ENCODE measurements at places on chromosomes 6 and 20. TPM values are rescaled to one million over a fixed set of nuclear protein-coding genes. Genes with fewer than 3 reads are reported as not detected.
A peak's percentile ranks its signal among the peaks of the same experiment; 100 is the strongest.

Gene FAM8A1
- 23.6 TPM for total RNA-seq

Gene C2
- 7.8 TPM for total RNA-seq

Gene WFDC5
- not detected for total RNA-seq

Gene HTR1E
- not detected for total RNA-seq

Gene NKX2-2
- 1.6 TPM for total RNA-seq

Gene SLCO4A1
- total RNA-seq, result 42.9 TPM

Gene TRERF1
- 3.8 TPM for total RNA-seq

Gene CD93
- total RNA-seq, result 20.3 TPM

Gene GGT7
- total RNA-seq, result 17.8 TPM

Gene NOP56
- 66.3 TPM for total RNA-seq

Gene DAAM2
- total RNA-seq, result 6.9 TPM

Gene EYA4
- total RNA-seq, result not detected

DNA sequence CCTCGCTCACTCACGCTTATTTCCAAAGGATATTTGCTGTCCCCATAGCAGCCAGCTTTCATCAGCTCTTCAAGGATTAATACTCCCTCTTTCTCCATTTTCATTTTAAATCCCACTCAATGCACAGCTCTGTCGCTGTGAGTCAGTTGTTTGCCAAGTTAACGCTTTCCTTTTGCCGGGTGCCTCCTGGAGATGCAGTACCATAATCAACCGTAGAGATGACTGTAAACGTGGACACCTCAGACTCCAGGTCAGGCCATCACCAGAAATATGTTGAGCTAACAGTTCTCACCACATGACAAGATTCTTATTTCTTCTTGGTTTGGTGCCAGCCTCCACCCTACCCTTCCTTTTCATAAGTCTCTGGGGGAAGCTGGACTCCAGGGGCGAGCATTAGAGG lies 66.6 kb upstream of the TAB2 start:
- H3K27me3 ChIP-seq, result no peaks in the 10 kb centered on the region
- no peak overlapping the region for H3K4me3 ChIP-seq
- no peak for DNase-seq

DNA sequence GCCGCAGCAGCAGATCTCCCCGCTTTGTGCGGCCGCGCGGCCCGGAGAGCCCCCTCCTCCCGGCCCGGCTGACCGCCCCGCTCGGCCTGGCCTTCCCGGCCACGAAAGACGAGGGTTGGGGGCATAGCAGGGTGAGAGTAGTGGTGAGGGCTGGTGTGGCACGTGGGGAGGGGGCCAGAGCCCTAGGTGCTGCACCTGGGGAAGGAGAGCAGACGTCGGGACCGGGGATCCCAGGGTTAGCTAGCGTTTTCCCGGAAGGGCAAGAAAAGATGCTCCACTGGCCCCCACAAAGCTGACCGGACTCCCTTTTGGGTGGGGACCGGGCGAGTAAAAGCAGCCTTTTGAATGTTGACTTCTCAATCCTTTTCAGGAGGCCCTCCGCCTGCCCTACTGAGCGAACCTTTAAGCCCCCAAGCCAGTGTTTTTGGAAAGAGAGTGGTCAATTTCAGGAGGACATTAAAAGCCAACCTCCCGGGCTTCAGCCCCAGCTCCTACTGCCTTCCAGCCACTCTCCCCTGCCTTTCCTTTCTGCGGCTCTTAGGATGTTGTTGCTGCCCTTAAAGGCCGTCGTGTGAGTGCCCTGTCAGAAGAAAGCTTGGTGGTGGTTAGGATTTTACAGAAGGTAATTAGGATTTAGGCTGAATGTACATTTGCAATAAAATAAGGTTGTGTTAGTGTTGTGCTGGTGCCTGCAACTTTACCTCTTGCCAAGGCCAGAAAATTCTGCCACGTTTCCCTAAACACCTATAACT lies 648 bp upstream of the BACH2 start:
- H3K36me3 ChIP-seq, result no peaks in the 10 kb centered on the region
- H3K27me3 ChIP-seq, result peaks cover 34% of the 10 kb centered on the region
- no peak for DNase-seq
- peak overlapping the region; percentile 53 for H3K27ac ChIP-seq

DNA sequence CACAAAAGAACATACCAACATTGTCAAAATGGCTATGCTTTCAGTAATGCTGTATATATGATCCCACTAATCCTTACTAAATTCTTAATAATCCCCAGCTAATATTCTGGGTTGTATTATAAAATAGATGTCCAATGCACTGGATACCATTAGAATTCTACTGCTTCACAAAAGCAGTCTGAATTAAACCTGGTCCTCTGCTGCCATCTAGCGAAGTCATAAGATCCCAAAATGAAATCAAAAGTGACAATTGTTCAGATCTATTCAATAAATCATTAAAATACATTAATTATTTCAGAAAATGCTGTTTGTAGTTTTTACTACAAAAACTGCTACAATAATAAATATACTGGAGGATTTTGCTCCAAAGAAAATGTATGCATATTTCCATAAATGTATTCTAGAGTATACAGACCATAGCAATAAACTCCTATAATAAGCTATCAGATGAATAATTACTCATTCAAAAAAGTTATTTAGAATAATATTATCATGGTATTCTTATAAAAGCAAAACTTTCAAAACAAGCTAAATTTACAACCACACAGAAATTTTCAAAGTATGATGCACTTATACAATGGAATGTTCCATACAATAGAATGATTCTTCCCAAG lies 92.6 kb downstream of the RNGTT start:
- H3K27ac ChIP-seq, result no peak overlapping the region
- H3K4me1 ChIP-seq, result no peaks in the 10 kb centered on the region
- H3K36me3 ChIP-seq, result no peaks in the 10 kb centered on the region
- H3K4me3 ChIP-seq, result no peak overlapping the region

- DNase-seq, result no peak
- no peak overlapping the region for H3K4me3 ChIP-seq
- H3K4me1 ChIP-seq, result no peaks in the 10 kb centered on the region
- no peak overlapping the region for H3K27ac ChIP-seq
These were observed 326.5 kb upstream of the MAP3K7 start for GRCh38 chr6:90913266-90913960.

DNA sequence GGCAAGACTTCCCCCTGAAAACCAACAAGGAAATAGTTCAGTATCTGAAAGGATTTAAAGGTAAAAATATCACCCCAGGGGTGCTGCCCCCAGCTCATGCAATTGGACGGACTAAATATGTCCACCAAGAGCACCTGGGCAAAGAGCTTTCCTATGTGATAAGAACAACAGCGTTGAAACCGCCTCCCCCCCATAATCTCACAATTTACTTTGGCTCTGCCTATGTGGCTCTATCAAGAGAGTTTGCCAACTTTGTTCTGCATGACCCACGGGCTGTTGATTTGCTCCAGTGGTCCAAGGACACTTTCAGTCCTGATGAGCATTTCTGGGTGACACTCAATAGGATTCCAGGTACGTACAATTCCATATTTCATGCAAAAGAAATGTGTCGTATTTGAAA lies 35.8 kb downstream of the GCNT2 start:
- no peak for DNase-seq
- no peak overlapping the region for H3K27ac ChIP-seq
- H3K4me3 ChIP-seq, result no peak overlapping the region
- peaks cover 4% of the 10 kb centered on the region for H3K4me1 ChIP-seq
- no peaks in the 10 kb centered on the region for H3K27me3 ChIP-seq

- H3K4me1 ChIP-seq, result peaks cover 5% of the 10 kb centered on the region
- DNase-seq, result peak; percentile 94
- no peaks in the 10 kb centered on the region for H3K36me3 ChIP-seq
- H3K27ac ChIP-seq, result peak overlapping the region; percentile 54
These were observed 21.9 kb downstream of the ECT2L start for GRCh38 chr6:138817799-138818198.

DNA sequence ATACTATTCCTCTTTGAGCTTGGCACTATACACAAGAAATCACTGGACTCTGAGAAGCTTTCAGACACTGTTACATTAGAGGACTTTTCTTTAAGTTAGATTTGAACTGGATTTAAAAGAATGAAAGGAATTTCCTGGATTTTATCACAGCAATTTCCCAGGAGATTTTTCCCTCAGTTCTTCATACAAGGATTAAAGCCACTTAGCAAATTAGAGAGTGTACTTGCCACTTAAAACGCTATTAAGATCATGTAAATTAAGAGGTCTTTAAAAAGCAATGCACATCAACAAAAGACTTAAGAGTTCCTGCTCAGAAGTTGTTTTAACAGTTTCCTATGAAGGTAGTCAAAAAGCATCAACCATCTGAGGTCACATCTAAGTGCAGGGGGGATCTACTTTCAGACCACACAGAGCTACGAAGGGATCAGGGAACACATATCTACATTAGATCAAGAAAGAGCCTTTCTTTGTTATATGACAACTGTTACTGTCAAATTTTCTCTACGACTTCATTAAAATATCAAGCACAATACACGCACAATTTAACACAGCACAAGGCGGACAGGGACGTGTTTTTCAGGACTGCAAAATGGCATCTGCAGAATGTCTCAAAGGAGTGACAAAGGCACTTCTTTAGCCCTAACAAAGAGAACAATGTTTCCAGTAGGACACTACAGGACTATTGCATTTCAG lies 65.8 kb downstream of the EPB41L2 start:
- no peaks in the 10 kb centered on the region for H3K27me3 ChIP-seq
- H3K4me1 ChIP-seq, result peaks cover 6% of the 10 kb centered on the region
- H3K27ac ChIP-seq, result no peak overlapping the region
- no peak for DNase-seq

DNA sequence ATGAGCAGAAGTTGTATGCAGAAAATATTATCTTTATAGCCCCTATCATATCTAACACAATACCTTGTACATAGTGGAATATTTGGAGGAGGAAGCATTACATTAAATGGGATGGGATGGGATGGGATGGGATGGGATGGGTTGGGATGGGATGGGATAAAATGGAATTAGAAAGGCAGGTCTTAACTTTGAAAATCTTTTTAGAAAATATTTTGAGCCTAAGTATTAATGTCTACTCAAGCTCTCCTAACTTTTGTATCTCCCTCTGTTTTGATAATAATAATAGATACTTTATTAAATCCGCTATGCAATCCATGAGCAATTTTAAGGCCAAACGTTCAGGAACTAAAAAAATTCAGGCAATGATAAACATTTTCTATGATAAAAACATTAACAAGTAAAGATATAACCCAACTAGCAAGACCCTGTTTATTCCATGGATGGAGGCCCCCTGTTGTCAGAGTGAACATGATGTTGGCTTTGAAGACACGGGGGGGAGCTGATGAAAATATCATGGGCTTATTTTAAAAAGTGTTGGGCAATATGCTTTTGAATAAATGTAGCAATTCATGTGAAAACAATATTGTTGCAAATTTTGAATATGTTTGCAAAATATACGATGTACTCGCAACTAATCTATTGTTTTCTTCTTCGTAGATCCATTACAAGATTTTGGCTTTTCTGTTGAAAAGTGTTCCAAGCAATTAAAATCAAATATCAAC lies 35.9 kb downstream of the LY86 start:
- H3K4me3 ChIP-seq, result no peak overlapping the region
- H3K27me3 ChIP-seq, result no peaks in the 10 kb centered on the region
- no peaks in the 10 kb centered on the region for H3K4me1 ChIP-seq
- no peak for DNase-seq
- H3K36me3 ChIP-seq, result no peaks in the 10 kb centered on the region
- no peak overlapping the region for H3K27ac ChIP-seq

DNA sequence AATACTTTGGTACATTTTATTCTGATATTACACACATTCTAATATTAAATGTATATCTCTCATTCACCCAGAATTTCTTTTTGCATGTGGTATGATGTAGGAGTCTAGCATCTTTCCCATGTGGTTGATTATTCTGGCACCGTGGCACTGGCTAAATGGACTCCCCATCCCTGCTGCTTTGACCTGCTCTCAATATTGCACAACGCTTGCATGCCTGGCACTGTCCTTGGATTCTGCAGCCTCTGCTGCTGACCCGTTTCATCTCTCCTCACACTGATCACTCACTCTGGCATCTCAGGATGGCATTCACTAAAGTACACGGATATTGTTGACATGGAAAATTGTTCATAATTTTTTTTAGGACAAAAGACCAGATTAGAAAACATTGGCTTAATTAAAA lies 11.5 kb upstream of the DACT2 start:
- no peak overlapping the region for H3K27ac ChIP-seq
- H3K4me3 ChIP-seq, result no peak overlapping the region
- no peaks in the 10 kb centered on the region for H3K36me3 ChIP-seq
- H3K27me3 ChIP-seq, result no peaks in the 10 kb centered on the region
- no peaks in the 10 kb centered on the region for H3K4me1 ChIP-seq

GRCh38 chr6:132919045-132919860 lies 104.9 kb downstream of the RPS12 start:
- H3K36me3 ChIP-seq, result no peaks in the 10 kb centered on the region
- no peaks in the 10 kb centered on the region for H3K4me1 ChIP-seq
- H3K4me3 ChIP-seq, result no peak overlapping the region
- no peak for DNase-seq
- H3K27me3 ChIP-seq, result no peaks in the 10 kb centered on the region

- H3K27ac ChIP-seq, result no peak overlapping the region
- H3K4me1 ChIP-seq, result no peaks in the 10 kb centered on the region
- H3K4me3 ChIP-seq, result no peak overlapping the region
- no peak for DNase-seq
These were observed 43.4 kb downstream of the SPDEF start for GRCh38 chr6:34512738-34513115.

DNA sequence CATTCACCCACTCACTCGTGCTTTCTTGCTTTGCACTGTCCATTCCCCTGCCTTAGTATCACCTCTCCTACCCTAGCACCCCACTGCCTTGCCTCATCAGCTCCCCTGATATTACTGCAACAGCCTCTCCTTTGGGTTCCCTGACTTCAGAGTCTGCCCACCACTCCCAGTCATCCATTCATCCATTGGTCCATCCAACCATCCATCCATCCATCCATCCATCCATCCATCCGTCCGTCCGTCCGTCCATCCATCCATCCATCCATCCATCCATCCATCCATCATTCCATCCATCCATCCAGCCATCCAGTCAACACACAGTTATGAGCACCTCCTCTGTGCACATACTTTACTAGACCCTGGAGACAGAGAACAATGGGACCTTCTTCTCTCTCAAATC lies 22.9 kb upstream of the FAM83D start:
- no peaks in the 10 kb centered on the region for H3K36me3 ChIP-seq
- H3K27ac ChIP-seq, result no peak overlapping the region
- H3K4me1 ChIP-seq, result no peaks in the 10 kb centered on the region
- H3K27me3 ChIP-seq, result no peaks in the 10 kb centered on the region

- H3K27me3 ChIP-seq, result no peaks in the 10 kb centered on the region
- H3K27ac ChIP-seq, result no peak overlapping the region
- no peak overlapping the region for H3K4me3 ChIP-seq
- H3K4me1 ChIP-seq, result no peaks in the 10 kb centered on the region
- no peak for DNase-seq
These were observed 100.5 kb downstream of the PDE10A start for GRCh38 chr6:165562421-165563090.

GRCh38 chr20:59253779-59254319 lies 46.6 kb upstream of the EDN3 start:
- no peak overlapping the region for H3K27ac ChIP-seq
- no peak for DNase-seq
- H3K4me1 ChIP-seq, result no peaks in the 10 kb centered on the region
- H3K4me3 ChIP-seq, result no peak overlapping the region
- H3K36me3 ChIP-seq, result no peaks in the 10 kb centered on the region
- no peaks in the 10 kb centered on the region for H3K27me3 ChIP-seq

GRCh38 chr6:116248577-116248976 lies 5.3 kb downstream of the TSPYL4 start:
- no peaks in the 10 kb centered on the region for H3K27me3 ChIP-seq
- no peak for DNase-seq
- no peak overlapping the region for H3K4me3 ChIP-seq
- no peaks in the 10 kb centered on the region for H3K36me3 ChIP-seq

Data from colonic mucosa (tissue), 4 donors.